ENCODE measurements at places on chromosomes 6 and 20. TPM values are rescaled to one million over a fixed set of nuclear protein-coding genes. Genes with fewer than 3 reads are reported as not detected.

Gene WFDC2
- polyA plus RNA-seq, result 9.2 TPM

Gene EPPIN
- not detected for polyA plus RNA-seq

Gene FYN
- polyA plus RNA-seq, result 103 TPM

Gene TBCC
- 11.4 TPM for polyA plus RNA-seq

Gene BANF2
- polyA plus RNA-seq, result 0.92 TPM

Gene SASH1
- polyA plus RNA-seq, result 6.0 TPM

Gene RAMACL
- polyA plus RNA-seq, result 0.18 TPM

Gene CCHCR1
- 6.1 TPM for polyA plus RNA-seq

Gene PROKR2
- not detected for polyA plus RNA-seq

Gene TRDN
- polyA plus RNA-seq, result 0.07 TPM

Gene CTAGE9
- not detected for polyA plus RNA-seq

Gene LMBRD1
- 26.8 TPM for polyA plus RNA-seq

Gene WFDC10B
- not detected for polyA plus RNA-seq

Gene MBOAT1
- 2.6 TPM for polyA plus RNA-seq

Gene MAFB
- 20.9 TPM for polyA plus RNA-seq

Gene NFATC2
- polyA plus RNA-seq, result 1.0 TPM

Gene PRSS35
- 0.29 TPM for polyA plus RNA-seq

Gene CLVS2
- not detected for polyA plus RNA-seq

Gene LY86
- 0.28 TPM for polyA plus RNA-seq

Gene OR2J3
- polyA plus RNA-seq, result not detected

Gene SLC22A3
- 11.3 TPM for polyA plus RNA-seq

Gene TTK
- polyA plus RNA-seq, result 0.17 TPM

Gene MUC21
- 0.05 TPM for polyA plus RNA-seq

Gene TNFRSF21
- polyA plus RNA-seq, result 9.1 TPM

Gene MAPK13
- 10.6 TPM for polyA plus RNA-seq

Gene ISM1
- 1.0 TPM for polyA plus RNA-seq

Gene ZBTB2
- 3.5 TPM for polyA plus RNA-seq

Gene KIAA0408
- 0.43 TPM for polyA plus RNA-seq

Gene HLA-DQB1
- 73.5 TPM for polyA plus RNA-seq

Gene CD164
- 182 TPM for polyA plus RNA-seq

Gene TMC2
- polyA plus RNA-seq, result 0.46 TPM

Gene PRDM1
- 0.49 TPM for polyA plus RNA-seq
